ENCODE measurements at places on chromosomes 3 and 15. TPM values are rescaled to one million over a fixed set of nuclear protein-coding genes. Genes with fewer than 3 reads are reported as not detected.
A peak's percentile ranks its signal among the peaks of the same experiment; 100 is the strongest.

- no peak for DNase-seq
These were observed 38.4 kb downstream of the RFX7 start for GRCh38 chr15:56205061-56205876.

GRCh38 chr15:52677593-52678467, 1.4 kb downstream of the ATOSA start:
- DNase-seq: no peak

DNA sequence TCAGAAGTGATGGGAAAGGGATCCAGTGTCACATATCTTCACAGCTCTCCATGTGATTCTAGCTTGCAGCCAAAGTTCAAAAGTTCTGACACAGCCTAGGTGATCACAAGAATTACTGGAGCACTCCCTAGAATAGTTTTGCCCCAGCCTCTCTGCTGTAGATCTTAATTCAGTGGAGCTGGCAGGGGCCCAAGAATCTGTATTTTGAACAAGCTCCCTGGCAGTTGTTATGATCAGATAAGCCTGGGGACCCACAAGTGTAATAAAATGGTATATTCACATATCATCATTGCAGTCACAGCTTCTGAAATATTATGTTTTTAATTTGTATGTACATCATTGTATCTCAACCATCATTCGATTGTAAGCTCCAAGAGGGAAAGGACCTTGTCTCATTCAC, 62.3 kb downstream of the NOX5 start:
- DNase-seq: peak; percentile 28

Gene CHRM5
- polyA plus RNA-seq: 0.52 TPM

Gene GNAT1
- polyA plus RNA-seq: not detected
